NCI-H1105 treated with DMSO at 0.1 percent for 48 hours (cell line): ENCODE measurements at places on chromosomes 16 and 17.

DNA sequence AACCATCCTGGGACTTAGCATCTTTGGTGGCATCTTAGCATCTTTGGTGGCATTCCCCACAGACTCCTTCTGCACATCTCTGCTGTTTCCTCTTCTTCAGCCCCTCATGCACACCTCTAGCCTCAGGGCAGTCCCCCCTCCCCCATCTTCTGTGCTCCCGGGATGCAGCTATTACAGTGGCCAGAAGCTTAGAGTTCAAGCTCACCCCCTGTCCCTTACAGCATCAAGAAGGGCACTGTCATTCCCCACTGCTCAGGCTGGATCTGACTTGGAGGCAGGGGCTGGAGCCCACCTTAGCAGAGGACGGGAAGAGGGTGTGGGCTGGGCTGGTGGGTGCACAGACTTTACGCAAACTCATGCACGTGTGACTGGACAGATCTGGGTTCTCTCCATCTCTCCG, 650 bp downstream of the EPN3 start:
- DNase-seq: no peak

DNA sequence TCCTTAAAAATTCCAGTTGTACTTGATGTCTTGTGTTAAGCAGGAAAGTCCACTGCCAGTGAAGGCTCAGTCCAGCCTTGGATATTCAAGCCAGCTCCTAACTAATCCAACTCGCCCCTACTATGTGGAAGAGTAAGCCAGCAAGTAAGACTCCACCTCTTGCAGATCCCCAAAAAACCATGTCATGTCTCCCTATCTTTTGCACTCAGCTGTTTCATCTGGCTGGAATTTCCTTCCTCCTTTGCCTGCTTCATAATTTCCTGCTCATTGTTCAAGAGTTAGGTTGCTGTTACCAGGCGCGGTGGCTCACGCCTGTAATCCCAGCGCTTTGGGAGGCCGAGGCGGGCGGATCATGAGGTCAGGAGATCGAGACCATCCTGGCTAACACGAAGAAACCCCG, 37.8 kb downstream of the RBBP6 start:
- no peak for DNase-seq

DNA sequence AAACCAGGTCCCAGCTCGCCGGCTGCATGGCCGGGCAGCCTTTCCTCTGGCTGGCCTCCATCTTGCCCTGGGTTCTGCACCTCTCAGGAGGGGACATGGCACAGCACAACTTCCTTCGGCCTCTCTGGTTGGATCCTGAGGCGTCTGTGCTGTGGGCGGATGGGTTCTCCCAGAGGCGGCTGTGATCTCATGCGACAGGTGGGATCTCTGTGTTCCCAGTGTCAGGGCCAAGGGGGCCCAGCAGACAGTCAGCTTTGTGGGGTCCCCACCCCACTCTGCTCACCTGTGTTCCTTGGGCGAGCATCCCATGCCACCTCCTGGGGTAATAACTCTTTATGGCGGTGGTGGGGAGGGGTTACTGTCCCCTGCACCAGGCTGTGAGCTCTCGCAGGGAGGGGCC, 35.8 kb downstream of the FA2H start:
- DNase-seq: no peak

GRCh38 chr16:80025236-80025635, 424.7 kb upstream of the MAF start:
- no peak for DNase-seq

- DNase-seq: no peak
Observed at GRCh38 chr17:72516772-72517399, 396.1 kb downstream of the SOX9 start.

- DNase-seq: no peak
Observed at GRCh38 chr16:77373726-77374125, 61.1 kb downstream of the ADAMTS18 start.

GRCh38 chr17:17708295-17708694, 27.0 kb downstream of the RAI1 start:
- DNase-seq: no peak

DNA sequence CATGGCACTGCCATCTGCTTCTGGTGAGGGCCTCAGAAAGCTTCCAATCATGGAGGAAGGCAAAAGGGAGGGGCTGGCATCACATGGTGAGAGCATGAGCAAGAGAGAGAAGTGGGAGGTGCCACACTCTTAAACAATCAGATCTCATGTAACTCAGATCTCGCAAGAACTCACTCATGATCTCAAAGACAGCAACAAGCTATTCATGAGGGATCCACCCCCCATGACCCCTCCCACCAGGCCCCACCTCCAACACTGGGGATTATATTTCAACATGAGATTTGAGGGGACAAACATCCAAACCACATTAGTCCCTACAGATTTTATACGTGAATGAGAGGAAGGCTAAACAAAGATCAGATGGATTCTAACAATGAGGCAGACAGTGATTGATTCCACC, 8.9 kb upstream of the TMEM132E start:
- DNase-seq: no peak

DNA sequence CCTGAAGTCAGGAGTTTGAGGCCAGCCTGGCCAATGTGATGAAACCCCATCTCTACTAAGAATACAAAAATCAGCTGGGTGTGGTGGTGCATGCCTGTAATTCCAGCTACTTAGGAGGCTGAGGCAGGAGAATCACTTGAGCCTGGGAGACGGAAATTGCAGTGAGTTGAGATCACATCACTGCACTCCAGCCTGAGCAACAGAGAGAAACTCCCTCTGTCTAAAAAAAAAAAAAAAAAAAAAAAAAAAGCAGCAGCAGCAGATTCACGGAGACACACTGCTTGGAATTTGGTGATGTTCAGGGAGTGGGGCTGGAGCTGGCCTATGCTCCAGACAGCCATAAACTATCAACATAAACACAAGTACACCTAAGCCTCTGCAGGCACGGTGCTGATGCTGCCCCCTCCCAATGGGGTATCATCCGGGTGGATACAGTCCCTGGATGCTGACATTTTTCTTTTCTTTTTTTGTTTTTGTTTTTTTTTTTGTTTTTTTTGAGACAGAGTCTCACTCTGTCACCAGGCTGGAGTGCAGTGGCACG, 39.6 kb upstream of the RHOT1 start:
- no peak for DNase-seq

- DNase-seq: no peak
Observed at GRCh38 chr17:31235110-31235509, 61.9 kb downstream of the OMG start.

DNA sequence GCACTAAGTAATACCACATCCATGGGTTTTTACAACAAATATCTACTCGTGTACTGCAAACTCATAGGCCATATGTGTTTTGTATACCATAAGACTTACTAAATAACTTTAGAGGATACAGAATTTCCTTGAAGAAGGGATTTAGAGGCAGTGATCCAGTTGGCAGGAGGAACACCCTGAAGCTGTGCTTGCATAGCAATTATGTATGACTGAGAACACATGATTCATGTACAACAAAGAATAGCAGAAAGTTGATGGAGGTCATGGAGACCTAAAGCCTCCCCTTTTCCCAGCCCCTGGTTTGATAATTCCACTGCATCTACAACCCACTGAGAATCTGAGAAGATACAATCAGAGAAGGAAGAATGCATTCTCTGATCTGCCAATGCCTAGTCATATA, 83.8 kb upstream of the PMFBP1 start:
- no peak for DNase-seq

GRCh38 chr17:20009052-20009301, 182 bp upstream of the SPECC1 start:
- no peak for DNase-seq

DNA sequence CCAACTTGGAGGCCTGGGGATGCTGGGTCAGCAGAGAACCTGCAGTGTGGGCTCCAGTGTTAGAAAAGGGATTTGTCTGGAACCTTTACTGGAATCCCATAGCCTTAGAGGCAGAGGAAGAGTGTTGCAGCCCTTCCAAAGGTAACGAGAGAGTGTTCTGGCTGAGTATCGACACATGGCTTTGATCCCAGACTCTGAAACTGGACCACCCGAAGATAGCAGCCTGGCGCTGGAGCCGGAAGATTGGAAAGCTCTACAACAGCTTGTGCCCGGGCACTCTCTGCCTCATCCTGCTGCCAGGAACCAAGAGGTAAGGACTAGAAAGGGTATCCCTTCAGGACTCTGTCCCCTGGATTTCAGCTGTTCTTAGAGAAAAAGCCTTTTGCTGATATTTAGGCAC, 39.7 kb downstream of the REXO5 start:
- DNase-seq: no peak

DNA sequence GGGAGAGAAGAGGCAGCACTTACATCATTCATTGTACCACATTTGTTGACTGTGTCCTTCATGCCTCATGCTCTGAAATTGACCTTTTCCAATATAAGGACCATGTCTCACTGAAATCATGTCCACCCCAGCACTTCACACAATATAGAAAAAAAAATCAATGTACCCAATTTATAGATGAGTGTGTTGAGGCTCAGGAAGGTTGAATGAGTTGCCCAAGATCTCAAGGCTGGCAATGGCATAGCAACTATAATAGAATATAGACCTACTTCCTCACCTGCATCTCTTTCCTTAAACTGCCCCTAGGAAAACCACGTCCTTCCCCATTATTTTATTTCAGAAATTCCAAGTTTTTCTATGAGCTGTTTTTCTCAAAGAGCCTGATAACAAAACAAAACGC, 912 bp upstream of the VAT1L start:
- no peak for DNase-seq

- no peak for DNase-seq
Observed at GRCh38 chr17:3802461-3803307, 1.7 kb upstream of the ITGAE start.

GRCh38 chr17:79135628-79136405, 61.2 kb downstream of the ENGASE start:
- no peak for DNase-seq

DNA sequence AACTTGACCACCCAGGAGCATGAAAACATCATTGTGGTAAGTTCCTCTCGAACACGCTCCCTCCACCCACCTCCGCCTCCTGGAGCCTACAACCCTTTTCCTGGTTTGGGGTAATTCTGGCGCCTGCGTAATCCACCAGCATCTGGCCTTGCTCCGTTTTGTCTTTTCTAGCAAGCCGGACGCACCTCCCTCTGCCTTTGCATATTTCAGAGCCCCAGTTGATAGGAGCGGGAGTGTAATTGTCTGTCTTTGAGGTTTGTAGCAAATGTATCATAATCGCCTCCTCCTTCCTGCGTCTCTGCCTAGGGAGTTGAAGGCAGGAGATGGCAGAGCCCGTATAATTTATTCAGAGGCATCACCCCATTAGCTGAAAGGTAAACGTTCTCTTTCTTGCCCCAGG, 121.3 kb upstream of the PLCG2 start:
- DNase-seq: no peak

DNA sequence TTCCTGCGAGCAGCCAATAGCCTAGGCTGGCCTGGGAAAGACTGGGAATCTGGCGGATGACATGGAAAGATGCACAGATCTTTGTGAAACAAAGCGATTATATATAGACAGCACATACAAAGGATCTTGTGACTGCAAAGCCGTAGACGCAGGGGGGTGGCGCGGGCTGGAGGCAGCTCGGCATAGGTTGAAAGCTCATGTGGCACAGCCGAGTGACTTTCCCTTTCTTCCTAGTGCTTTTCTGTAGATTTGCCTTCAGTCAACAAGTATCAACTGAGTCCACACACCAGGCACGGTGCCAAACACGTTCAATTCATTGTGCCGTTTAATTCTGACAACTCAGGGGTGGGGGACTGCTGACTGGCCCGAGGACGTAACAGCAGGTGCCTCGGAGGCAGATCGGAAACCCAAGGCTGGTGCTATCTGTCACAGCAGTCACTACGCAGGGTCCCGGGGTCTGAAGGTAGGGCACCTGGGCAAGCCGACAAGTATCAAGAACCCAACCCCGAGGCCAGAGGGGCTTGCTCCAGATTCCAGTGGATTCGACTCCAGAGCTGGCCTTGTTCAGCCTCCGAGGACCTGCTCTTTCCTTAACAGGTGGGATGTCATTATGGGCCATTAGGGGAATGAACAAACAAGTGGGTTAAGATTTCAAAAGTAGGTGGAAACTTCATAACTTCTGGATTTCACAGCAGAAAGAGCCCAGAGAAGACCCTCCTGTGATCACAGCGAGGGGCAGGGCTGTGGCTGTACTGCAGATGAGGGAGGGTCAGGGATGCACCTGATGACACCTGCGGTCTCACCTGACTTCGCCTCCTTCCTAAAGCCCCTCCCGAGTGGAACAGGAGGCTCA, 5.9 kb downstream of the PAM16 start:
- DNase-seq: peak; percentile 67

DNA sequence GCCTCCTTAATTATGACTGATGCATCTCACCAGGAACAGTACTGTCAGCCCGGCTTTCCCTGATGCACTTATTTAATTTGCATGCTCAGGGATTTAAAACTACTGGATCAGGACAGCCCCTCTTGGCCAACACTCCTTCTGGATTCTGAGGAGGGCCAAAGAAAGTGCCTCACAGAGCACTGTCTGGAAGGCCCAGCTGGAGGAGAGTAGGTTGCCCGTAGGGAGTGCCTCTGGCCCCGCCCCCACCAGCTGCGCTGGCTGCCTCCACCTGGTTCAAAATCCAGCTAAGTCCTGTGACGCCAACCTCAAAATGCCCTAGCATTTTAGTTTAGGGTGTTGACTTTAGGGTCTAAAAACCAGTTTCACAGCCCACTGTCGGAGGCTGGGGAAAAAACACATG, 49.4 kb upstream of the SREBF1 start:
- no peak for DNase-seq

- no peak for DNase-seq
Observed at GRCh38 chr17:29368926-29369325, 21.2 kb upstream of the TAOK1 start.

- no peak for DNase-seq
Observed at GRCh38 chr17:9009737-9010136, 11.6 kb upstream of the NTN1 start.

GRCh38 chr16:88915639-88916327, 49.3 kb upstream of the PABPN1L start:
- no peak for DNase-seq

DNA sequence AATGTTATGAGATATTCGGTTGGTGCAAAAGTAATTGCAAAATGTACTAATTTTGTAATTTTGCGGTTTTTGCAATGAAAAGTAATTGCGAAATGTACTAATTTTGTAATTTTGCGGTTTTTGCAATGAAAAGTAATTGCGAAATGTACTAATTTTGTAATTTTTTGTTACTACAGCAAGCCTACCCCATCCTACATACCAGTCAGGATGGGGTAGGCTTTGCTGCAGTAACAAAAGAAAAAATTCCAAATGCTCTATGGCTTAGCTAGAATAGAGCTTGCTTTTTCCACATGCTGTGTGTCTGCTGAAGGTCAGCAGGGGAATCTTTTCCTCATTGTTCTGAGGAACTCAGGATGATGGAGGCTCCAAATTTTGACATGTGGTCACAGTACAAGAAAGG, 83.3 kb upstream of the GPRC5B start:
- no peak for DNase-seq

DNA sequence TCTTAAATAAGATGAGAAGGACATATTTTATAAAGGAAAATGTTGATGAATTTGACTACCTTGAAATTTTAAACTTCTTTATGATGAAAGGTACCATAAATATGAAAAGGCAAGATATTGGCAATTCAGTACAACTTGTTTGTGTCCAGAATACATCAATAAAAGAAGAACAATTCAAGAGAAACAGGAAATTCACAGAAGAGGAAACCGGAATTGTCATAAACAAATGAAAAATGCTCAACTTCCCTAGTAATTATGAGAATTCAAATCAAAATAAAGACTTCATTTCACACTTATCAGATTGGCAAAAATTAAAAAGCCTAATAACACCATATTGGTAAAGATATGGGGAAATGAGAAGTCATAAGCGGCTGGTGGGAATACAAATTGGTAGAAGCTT, 54.3 kb downstream of the WSB1 start:
- no peak for DNase-seq
